ENCODE measurements at places on chromosomes 6 and 20.

- DNase-seq = peak; percentile 57
Observed at GRCh38 chr6:14799928-14800327, 445.9 kb upstream of the JARID2 start.

- no peak for DNase-seq
Observed at GRCh38 chr6:114096561-114097172, 125.7 kb upstream of the HDAC2 start.

DNA sequence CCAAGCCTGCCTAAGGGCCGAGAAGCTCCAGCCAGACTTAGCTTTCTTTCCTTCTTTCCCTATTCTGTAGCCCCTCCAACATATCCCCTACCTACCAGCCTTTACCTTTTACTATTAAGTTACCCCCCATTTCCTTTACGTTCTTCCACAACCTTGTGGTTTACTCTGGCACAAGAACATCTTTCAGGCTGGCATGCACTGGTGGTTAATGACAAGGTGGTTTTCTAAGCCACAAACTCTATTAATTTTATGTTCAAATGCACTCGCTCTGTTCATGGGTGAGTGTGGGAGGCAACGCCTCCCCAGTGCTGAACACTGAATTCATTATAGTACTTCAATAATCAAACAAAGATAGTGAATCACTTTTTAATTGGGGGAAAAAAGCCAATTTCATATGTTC is 64.4 kb downstream of the TRERF1 start:
- no peak for DNase-seq

DNA sequence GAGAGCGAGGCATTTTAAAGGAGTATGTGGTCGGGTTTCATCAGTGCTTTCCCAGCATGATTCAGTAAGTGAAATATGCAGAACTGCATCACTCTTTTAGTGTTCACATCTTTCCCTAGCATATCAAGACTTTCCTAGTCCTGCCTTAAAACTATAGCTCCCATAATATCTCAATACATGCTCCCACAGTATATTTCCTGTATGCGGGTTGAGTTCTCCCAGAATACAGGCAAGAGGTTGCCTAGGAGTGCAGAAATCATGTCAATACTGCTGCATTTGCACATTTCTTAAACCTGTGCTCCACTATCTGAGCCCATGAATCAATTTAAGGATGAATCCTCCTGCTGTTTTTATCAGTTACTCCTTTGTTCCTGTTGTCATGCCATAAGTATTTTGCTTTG is 386.6 kb upstream of the SLC35B3 start:
- no peak for DNase-seq

GRCh38 chr20:49572857-49573256 is 4.9 kb upstream of the PTGIS start:
- DNase-seq = no peak

GRCh38 chr6:73985891-73986290 is 289.9 kb downstream of the CD109 start:
- DNase-seq = no peak

- DNase-seq = no peak
Observed at GRCh38 chr6:122798099-122798641, 9.1 kb downstream of the SMPDL3A start.

DNA sequence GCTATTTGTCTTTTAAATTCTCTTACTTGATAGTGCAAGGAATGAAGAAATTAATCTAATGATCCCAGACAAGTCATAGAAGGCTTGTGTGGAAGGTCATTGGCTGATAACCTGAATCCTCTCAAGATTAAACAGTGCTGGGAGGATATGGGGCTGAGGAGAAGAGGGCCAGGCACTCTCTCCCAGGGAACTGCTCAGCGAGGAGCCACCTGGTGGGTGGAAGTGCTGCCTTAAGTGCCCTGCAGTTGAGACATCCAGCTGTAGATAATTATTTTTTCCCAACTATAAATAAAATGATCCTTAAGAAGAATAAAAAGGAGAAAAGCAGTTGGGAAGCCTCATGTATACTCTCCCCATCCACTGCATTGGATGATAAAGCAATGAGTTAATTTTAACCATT is 47.9 kb downstream of the BTBD3 start:
- DNase-seq = no peak

- DNase-seq = no peak
Observed at GRCh38 chr20:49937027-49937929, 1.1 kb downstream of the RNF114 start.

DNA sequence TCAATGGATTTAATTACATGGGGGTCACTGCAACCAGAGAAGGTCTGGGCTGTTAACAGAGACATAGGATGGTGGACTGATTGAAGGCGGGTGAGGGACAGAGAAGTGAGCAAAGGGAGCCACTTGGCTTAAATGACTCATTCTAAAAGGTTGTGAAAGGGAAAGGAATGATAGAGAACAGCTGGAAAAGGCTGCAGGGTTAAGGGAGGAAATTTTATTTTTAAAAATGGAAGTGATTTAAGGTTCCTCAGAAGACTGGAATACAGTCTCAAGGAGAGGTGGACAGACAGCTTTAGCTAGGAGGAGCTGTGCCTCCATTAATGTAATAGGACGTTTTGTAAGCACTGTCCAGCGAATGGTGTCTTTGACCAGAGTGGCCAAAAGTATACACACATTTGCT is 46.7 kb downstream of the RGS17 start:
- DNase-seq = no peak

DNA sequence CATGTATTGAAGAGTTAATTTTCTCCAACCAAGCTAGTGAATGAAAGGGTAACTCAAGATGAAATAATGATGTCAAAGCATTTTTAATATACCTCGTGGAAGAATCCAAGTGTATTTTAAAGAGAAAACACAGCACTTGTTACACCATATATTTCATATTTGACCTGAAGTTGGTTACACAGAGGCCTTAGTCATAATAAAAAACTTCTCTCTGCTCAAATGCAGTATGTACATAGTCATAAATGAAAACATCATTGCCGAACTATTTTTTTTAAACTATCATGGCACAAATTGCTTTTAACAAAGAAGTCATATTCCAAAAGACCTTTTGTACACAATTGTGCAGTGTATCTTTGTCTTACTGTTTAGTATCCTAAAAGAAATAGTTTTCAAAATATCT is 43.0 kb downstream of the BACH2 start:
- DNase-seq = no peak

- no peak for DNase-seq
Observed at GRCh38 chr6:8275667-8276066, 159.7 kb downstream of the SLC35B3 start.

GRCh38 chr20:45998761-45999160 is 9.9 kb upstream of the MMP9 start:
- DNase-seq = no peak

DNA sequence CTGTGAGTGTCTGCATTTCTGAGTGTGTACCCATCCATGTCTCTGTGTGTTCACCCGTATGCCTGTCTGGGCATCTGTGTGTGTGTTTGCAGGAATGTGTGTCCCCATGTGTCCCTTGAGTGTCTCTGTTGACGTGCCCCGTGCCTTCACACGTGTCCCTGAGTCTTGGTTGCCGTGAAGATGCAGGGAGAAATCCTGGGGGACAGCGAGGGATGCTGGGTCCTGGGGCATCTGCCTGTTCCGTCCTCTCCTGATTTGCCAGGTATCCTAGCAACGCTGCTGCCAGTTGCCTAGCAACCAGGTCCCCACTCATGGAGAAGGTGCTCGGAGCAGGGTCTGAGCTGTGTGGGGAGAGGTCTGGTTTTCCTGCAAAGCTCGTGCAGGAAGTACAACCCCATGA is 6.0 kb upstream of the LKAAEAR1 start:
- DNase-seq = peak; percentile 35

GRCh38 chr6:88369262-88369661 is 203.1 kb upstream of the CNR1 start:
- no peak for DNase-seq

DNA sequence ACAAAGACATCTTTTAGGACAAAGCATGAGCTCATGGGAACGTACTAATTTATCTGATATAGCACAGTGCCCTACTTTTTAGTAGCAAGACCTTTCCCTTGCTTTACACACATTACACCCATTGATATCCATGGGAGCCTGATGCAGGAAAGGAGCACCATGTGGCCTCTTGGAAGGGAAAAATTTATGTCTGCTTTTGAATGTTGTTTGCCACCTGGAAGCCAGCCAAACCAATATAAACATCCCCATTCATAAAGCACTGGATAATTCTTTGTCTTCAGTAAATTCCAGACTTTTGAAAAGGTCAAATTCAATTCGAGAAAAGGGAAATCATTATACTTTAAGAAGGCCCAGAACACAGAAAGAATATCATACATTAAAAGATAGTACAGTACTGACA is 152.3 kb upstream of the BEND6 start:
- no peak for DNase-seq

DNA sequence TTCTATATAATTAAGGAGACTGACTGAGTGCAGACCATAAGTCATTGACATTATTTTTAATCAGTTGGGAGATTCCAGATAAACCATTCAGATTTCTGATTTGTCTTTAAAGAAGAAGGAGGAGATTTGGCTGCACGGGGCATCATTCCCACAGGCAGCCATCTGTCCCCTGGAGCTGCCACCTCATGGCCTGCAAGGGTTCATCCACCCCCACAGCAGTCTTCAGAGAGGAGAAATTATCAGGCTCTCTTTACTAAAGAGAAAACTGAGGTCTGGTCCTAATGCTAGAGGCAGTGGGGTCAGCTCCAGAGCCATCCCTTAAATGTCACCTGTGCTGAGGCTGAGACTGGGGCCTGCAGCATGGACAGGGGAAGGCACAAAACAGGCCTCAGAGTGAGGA is 501.3 kb upstream of the SULF2 start:
- no peak for DNase-seq

DNA sequence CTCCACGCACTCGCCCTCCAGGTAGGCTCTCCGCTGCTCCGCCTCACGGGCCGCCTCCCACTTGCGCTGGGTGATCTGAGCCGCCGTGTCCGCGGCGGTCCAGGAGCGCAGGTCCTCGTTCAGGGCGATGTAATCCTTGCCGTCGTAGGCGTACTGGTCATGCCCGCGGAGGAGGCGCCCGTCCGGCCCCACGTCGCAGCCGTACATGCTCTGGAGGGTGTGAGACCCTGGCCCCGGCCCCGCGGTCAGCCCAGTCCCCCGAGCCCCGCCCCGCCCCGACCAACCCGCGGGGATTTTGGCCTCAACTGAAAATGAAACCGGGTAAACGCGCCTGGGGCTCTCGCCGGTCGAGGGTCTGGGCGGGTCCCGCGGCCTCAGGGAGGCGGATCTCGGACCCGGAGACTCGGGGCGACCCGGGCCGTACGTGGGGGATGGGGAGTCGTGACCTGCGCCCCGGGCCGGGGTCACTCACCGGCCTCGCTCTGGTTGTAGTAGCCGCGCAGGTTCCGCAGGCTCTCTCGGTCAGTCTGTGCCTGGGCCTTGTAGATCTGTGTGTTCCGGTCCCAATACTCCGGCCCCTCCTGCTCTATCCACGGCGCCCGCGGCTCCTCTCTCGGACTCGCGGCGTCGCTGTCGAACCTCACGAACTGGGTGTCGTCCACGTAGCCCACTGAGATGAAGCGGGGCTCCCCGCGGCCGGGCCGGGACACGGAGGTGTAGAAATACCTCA is 598 bp downstream of the HLA-B start:
- no peak for DNase-seq

- DNase-seq = no peak
Observed at GRCh38 chr6:56729719-56730118, 87.0 kb upstream of the DST start.

- no peak for DNase-seq
Observed at GRCh38 chr6:49325891-49326290, 137.2 kb downstream of the MMUT start.

DNA sequence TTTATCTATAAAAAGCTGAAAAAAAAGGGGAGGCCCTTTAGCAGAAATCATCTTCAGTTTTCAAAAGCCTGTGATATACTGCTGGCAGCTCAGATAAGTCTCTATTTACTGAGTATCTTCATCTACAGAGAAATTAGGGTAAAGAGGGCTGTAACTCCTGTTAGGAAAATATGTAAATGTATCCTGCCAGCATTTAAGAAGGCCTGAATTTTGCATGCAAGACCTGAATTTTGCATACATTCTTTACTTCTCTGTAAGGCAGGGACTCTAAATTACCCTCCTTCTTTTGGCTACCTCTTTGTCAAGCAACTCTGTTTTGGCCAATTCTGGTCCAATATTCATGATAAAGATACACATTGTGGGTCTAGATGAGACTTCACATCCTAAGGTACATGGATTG is 150.6 kb upstream of the SPACA1 start:
- no peak for DNase-seq

DNA sequence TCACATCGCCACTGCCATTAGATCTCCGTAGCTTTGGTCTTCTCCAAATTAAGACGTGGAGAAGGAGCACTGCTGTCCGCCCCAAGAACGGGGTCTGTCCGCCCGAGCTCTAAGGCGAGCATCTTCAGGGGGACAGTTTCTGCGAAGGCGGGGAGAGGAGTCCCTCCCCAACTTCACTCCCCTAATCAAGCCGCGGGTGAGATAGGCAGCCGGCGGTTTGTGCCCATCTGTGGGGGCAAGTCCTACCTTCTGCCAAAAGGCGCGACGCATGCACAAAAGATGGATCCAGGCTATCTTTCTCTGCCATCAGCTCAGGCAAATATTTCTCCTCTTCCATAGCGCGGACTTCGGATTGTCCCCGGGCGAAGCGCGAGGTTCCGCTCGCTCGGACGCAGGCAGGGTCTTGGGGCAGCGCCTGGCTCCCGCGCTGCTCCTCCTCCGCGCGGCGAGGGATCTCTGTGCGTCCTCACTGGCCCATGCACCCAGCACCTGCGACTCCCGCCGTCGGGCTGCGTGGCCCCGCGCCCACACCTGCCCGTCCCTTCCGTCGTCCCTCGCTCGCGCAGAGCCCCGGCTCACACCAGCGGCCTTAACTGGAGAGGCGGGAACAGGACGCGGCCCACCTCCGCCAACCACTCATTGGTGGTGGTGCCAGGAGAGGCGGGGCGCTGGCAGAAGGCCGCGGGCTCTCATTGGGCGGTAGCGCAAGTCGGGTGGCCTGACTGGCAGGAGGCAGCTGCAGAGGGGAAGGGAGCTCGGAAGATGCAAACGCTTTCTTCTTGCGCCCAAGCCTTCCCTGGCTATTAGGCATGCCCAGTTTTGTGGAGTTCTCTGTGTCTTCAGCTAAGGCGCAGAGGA is at the start of gene KHDRBS2:
Gene KHDRBS2 (minus strand): TSS at position 614 of the 858 bp plus-strand sequence.
- peak; percentile 89 for DNase-seq

DNA sequence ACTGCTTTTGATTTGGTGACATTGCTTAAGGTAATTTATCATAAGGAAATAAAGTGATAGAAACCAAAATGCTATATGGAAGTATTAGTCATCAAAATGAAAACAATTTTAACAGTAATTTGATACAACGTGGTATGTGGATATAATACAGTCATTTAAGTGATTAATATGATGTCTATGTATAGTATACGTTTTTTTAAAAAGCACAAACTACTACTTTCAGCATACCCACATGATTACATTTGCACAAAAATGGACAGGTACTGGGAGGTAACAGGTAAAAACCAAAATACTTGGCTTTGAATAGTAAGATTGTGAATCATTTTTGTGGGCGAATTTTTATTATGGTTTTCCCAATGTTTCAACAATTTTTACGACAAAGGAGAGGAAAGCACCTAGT is 97.6 kb downstream of the OGFRL1 start:
- no peak for DNase-seq

DNA sequence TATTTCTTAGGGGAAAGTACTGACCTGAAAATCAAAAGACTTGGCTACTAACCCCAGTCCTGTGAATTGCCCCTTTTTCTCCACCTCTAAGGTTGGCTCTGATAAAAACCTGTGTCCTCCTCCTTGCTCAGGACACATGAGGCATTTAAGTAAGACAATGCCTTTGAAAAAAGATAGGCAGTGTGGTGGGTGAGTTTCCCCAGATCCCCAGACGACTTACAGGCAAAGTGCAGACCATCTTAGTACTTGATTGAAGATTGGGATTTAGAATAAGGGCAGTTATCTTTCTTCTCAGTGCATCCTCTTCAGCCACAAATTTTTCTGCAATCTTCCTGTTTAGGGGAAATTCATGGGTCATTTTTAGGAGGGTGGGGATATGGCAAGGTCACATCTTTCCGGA is 87.8 kb downstream of the KIZ start:
- no peak for DNase-seq

Measured in hypothalamus (tissue), 51 donors.